ENCODE measurements at places on chromosomes 4 and X.

DNA sequence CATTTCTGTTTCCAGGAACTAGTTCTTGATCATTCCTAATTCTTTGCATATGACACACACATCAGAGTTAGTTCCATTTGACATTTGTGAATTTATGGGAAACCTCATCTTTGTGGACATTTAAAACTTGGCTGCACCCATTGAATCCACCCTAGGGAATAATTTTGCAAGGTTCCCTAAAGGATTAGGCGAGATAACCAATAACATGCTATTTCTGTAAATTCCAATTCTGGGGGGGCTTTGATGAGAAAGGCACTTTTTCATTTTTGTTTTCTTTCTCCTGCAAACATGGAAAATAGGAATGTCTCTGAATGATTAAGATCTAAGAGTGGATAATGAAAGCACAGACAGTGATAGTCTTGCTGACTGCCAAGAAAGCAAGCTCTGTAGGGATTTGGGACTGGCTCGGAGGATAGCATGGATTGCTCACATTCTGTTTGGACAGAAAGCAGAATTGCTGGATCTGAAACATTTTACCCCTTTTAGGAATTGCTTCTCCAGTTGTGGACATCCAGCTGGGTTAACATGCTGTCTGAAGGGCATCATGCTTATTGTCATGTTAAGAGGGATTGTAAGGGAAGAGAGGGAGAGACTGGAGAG lies 145.1 kb downstream of the NHS start:
- DNase-seq, result no peak

DNA sequence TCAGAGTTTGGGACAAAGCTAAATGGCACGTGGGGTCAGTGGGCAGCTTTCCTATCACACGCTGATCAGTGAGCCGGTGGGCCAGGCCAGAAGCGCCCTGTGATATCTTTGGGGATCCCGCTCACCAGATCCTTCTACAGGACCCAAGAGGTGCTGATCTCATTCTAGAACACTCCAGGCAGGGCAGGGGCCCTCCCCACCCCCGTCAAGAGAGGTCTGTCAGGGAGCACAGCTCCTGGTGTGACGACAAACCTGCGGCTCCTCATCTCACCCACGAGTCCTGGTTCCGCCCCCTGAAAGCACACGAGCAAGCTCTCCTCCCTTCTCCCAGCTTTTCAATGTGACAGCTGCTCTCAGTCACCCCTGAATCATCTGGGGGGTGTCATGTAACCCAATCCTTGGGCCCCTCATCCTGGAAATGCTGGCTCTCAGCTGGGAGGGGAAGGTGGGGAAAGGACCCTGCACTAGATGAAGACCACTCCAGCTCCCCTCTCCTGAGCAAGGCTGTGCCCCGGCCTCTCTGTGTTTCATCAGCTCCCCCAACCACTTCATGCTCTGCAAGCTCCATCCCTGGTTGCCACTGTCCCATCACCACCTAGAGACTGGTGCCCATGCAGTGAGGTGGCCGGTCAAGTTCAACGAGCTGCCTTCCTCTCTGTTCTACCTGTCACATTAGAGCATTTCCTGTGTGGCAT lies 4.6 kb downstream of the HCFC1 start:
- DNase-seq, result no peak

- DNase-seq, result no peak
Measured at GRCh38 chr4:6556263-6556662, 18.7 kb upstream of the MAN2B2 start.

GRCh38 chr4:16988814-16989213 lies 90.4 kb upstream of the LDB2 start:
- DNase-seq, result no peak

All from stimulated activated CD8-positive, alpha-beta memory T cell treated with anti-CD3 and anti-CD28 coated beads, Interleukin-4, amount 100 ng/mL, for 1 hour (primary cell).